ENCODE measurements at places on chromosomes 11 and 22.

DNA sequence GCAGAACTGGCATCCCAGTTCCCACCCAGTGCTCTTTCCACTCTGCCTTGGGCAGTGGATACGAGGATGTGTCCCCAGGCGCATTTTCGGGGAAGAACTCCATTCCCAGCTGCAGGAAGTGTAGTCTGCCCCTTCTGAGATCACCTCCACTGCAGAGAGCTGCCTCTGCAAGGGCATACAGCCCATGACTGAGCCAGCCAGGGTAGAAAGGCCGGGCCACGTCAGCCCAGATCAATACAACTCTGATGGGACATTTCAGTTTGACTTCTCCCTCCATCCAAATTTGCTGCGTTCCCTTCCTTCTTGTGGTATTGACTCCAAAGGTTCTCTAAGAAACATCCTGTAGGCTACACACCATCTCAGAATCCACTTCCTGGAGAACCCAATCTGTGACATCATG, 19.7 kb downstream of the MOGAT2 start:
- DNase-seq, result no peak

DNA sequence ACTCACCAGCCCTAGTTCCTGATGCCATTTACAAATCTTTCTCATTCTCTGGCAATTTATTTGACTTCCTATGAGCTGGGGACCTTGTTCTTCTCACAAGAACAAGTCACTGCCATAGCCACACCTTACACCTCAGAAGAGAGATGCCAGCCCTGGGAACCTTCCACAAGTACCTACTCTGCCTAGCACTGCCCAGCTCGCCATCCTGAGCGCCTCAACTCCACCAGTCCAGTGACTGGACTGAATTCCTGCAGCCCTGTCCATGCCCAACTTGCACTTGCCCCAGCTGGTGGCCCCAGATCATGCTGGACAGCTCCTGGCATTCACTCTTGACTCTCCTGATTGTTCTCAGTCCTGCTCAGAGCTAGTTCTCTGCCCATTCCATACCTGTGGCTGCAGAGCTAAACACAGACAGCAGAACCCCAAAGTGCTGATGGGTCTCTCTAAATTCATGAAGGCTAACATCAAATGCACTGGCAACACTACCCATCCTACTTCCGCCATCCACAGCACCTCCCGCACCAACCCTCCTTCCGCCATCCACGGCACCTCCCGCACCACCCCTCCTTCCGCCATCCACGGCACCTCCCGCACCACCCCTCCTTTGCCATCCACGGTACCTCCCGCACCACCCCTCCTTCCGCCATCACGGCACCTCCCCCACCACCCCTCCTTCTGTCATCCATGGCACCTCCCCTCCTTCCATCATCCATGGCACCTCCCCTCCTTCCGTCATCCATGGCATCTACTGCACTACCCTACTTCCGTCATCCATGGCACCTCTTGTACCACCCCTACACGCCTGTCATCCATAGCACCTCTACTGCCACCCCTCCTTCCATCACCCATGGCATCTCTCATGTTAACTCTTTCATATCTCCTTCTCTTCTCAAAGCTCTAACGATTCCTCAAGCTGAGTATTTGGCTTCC, 23.6 kb upstream of the SLC25A1 start:
- DNase-seq, result no peak

DNA sequence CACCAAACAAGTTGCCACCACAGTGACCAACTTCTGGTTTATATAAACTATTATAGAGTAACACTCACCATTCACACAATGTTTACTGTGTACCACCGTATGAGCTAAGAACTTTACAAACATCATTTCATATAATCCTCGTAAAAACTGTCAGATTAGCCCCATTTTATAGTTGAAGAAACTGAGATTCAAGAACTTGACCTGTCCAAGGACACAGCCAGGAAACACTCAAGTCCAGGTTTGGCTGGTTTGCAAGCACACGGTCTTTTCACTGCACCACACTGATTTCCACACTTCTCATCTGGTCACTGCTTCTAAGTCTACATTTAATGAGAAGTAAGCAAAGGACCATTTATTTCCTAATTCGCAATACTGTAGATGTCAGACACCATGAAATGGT, 3.7 kb downstream of the MORC2 start:
- no peak for DNase-seq

- DNase-seq, result peak; percentile 92
Observed at GRCh38 chr11:80096736-80097135, 655.9 kb upstream of the TENM4 start.

GRCh38 chr11:63404161-63404935, 34.8 kb downstream of the SLC22A9 start:
- DNase-seq, result no peak

- peak; percentile 49 for DNase-seq
Observed at GRCh38 chr11:86101493-86101892, 32.6 kb upstream of the PICALM start.

DNA sequence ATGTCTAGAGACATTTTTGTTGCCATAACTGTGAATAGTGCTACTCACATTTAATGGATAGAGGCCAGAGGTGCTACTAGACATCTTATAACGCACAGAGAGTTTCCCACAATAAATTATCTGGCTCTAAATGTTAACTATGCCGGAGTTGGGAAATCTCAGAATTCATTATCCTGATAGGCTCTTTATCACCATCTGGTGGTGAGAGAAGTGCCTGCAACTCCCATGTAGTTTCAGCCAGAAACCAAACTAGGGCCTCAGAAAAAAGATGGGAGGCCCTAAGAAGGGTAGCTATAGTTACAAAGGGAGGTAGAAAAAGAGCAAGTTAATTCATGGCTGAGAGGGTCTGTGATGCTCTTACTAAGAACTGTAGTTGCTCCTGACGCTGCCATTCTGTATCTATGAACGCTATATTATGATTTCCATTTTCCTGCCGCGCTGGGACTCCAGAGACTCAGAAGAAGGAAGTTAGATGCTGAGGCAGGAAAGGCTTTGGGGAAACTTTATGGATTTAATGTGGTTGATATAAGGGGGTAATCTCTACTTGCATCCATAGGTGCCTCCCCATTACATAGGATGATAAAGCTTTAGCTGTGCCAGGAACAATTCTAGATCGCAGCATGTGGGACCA, 22.9 kb upstream of the MRPL17 start:
- DNase-seq, result peak; percentile 71

DNA sequence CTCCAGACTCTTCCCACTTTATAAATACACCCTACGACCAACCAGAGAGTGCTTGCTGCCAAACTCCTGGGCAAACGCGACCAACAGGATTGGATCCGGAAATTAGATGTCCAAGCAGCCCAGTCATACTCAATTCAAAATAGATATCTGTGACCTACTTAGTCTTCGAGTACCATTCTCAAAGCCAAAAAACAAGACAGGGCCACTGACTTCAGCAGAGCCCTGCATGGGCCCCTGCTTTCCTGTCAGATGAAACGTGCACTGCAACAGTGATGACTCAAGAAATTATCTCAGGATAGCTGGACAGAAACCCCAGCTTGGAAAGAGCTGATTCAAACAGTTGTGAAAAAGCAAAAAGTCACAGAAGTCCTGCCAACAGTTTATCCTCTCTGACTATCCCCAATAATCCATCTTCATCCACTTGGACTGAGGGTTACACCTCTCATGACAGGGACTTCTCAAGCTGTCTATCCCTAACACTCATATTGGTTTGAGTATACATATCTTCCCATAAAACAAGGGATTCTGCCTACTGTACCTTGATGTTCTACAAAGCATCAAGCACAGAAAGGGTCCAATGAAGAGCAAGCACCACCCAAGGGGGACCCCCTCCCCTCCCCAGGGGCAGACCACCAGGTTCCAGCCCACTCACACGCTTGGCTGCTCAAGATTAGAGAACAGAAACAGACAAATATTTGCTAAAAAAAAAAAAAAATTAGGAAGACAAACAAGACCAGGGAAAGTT, 17.4 kb downstream of the SMCO4 start:
- peak; percentile 68 for DNase-seq

DNA sequence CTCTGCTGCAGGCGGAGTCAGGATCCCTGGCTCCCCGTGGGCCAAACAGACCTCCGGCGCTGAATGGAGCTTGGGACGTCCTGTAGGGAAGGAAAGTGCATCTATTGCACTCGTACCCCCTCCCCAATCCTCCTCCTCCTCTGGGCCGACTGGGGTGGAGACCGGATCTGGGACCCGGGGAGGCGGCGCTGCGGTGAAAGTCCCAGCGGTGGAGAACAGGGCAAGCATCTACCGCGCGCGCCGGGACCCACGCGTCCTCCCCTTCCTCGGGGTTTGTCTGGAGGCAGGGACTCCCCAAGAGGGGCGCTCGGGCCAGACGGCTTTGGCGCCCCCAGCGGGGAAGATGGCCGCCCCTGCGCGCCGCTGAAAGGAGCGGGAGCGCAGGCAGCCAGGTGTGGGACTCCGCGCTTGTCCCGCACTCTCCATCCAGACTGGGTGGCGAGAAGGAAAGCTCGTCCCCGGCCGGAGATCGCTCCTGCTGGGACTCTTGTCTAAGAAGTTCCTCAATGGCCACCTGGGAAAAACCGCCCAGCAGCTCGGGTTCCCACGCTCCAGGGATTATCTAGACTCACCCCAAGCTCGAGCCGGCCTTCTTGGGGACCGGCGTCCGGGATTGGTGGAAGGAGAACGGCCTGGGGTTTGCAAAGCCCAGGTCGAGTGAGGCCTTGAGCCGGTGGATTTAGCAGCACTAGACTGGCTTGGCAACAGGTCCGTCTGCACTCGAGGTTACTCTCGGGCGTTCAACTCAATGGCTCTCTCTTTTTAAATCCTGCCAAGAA, 718 bp downstream of the FADS2 start:
- DNase-seq, result peak; percentile 52

- peak; percentile 30 for DNase-seq
Observed at GRCh38 chr11:87002918-87003317, 34.8 kb upstream of the TMEM135 start.

DNA sequence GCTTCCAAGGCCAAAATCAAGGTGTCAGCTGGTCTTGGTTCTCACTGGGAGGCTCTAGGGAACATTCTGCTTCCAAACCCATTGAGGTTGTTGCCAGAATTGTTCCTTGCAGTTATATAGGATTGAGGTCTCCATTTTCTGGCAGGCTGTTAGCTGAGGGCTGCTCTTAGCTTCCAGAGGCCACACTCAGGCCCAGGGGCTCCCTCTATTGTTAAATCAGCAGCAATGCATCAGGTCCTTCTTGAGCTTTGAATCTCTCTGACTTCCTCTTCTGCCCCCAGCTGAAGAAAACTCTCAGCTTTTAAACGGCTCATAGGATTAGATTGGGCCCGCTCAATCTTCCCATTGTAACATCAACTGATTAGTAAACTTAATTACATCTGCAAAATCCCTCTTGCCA, 39.3 kb upstream of the BSX start:
- DNase-seq, result peak; percentile 46

DNA sequence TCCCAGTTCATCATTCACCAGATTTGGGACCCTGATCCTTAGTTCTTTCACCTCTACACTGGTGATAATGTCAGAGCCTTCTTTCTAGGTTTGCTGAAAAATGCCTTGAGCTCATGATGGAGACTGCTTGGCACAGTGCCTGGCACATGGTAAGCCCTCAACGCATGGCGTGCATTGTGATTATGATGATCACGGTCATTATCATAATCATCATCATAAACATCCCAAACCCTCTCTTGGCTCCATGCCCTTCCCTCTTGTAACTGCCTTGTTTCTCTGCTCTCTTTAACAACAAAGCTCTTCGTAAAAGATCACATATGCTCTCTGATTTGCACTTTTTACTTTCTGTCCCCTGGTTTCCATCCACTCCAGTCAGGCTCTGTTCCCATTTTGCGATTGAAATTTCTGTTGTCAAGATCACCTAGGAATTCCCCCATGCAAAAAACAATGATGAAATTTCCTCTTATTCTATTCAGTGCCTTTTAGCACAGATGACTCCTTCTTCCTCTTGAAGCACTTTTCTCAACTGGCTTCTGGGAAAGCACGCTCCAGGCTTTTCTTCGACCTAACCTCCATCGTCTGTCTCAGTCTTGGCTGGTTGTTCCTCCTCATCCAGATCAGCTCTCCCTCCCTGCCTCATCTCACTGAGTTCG, 479.1 kb downstream of the OPCML start:
- DNase-seq, result no peak

- no peak for DNase-seq
Observed at GRCh38 chr11:35107861-35108260, 31.1 kb upstream of the CD44 start.

DNA sequence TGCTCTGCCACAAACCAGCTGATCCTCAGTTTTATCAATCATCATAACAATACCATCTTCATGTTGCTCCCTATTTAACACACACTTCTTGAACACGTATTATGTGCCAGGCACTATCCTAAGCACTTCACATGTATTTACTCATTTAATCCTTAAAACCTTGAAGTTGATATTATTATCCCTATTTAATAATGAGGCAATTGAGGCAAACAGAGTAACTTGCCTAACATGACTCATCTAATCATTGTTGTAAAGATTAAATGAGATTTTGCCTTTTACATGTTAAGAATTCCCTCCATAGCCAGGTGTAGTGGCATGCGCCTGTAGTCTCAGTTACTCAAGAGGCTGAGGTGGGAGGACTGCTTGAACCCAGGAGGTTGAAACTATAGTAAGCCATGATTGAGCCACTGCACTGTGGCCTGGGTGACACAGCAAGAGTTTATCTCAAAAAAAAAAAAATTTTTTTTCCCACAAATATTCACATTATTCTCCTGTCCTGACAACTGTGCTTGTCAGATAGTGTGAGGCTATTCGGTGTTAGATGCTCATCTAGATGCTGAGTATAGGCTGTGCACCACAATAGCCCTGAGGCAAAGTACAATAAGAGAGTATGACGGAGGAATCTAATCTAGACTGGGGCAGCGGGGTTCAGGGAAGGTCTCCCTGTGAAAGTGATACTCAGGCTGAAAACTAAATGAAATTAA, 13.4 kb downstream of the CKAP5 start:
- peak; percentile 51 for DNase-seq

DNA sequence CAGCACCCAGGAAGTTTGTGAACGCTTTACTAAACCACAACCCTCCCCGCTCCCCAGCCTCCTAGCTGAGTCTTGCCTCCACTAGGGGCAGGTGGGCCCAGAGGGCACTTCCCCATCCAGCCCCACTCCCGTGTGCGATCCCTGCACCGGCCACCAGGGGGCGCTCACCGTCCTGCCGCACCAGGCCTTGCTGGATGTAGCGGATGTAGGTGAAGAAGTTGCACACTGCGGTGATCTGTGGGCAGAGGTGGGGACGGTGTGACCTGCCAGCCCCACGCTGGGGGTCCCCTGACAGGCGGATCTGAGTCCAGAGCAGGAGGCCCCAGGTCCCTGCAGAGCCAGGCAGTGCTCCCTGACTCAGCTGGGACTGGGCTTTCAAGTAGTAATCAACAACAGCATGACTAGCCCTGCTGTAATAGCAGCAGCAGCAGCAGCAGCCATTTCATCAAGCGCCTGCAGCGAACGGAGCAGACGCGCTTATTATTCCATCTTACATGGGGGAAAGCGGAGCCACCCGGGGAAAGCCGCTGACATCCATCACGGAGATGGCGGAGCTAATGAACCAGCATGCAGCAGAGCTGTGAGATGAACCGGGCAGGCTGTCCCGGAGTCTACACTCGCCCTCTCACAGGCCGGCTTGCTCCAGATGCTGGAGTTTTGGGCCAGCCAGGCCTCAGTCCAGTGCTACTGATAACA, 7.9 kb upstream of the FADS3 start:
- peak; percentile 47 for DNase-seq
